ENCODE measurements at places on chromosomes 2 and 18. TPM values are rescaled to one million over a fixed set of nuclear protein-coding genes. Genes with fewer than 3 reads are reported as not detected.
A peak's percentile ranks its signal among the peaks of the same experiment; 100 is the strongest.

The AQP12B gene
- not detected for total RNA-seq

GRCh38 chr2:160507464-160507863, 13.9 kb upstream of the RBMS1 start:
- H3K27ac ChIP-seq: no peak overlapping the region
- H3K4me3 ChIP-seq: no peak overlapping the region
- no peaks in the 10 kb centered on the region for H3K36me3 ChIP-seq
- H3K27me3 ChIP-seq: no peaks in the 10 kb centered on the region
- H3K4me1 ChIP-seq: no peaks in the 10 kb centered on the region
- no peak for DNase-seq

DNA sequence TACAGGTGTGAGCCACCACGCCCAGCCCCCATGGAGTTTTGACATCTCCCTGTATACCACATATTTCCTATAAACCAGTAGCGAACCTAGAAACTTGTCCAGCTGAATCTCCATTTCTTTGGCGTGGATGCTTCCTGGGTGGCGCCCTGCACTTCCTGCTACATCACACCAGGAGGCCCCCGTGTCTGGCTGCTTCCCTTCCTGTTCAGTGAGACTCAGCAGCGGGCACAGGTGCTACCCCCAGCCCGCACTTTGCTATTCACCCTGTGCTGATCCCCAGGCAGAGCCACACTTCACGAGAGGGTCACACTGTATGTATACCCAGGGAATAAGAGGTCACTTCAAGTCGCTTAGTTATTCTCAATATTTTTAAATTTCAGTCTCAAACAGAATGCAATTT, 35.0 kb downstream of the CYP27C1 start:
- no peak for DNase-seq
- H3K4me1 ChIP-seq: peaks cover 10% of the 10 kb centered on the region
- H3K36me3 ChIP-seq: peaks cover 21% of the 10 kb centered on the region

The CHRNG gene
- not detected for total RNA-seq

DNA sequence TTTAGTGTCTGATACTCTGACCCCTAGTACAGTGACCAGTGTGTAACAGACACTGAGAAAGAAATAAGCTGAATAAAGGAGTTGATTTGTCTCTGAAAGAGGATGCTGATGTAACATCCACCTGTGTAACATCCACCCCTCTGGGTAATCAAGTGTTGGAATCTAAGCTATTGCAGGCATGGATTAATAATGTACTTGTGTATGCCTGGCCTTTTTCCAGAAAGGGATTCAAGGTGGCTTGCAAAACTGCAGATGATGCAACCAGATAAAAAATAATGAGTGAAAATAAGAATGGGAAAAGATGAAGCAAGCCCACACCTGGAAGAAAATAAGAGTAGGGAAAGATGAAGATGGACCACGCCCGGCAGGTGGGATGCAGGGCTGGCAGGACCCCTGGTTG, 48.2 kb upstream of the FOXI3 start:
- H3K36me3 ChIP-seq: peaks cover 3% of the 10 kb centered on the region
- no peak for DNase-seq
- no peak overlapping the region for H3K27ac ChIP-seq

- no peak overlapping the region for H3K4me3 ChIP-seq
- DNase-seq: no peak
- H3K4me1 ChIP-seq: no peaks in the 10 kb centered on the region
- peaks cover 6% of the 10 kb centered on the region for H3K36me3 ChIP-seq
Observed at GRCh38 chr2:174568425-174568824, 29.2 kb downstream of the WIPF1 start.

GRCh38 chr2:101827246-101827645, 129.7 kb downstream of the MAP4K4 start:
- no peaks in the 10 kb centered on the region for H3K4me1 ChIP-seq
- no peak for DNase-seq
- no peak overlapping the region for H3K4me3 ChIP-seq
- H3K36me3 ChIP-seq: peaks cover 45% of the 10 kb centered on the region

DNA sequence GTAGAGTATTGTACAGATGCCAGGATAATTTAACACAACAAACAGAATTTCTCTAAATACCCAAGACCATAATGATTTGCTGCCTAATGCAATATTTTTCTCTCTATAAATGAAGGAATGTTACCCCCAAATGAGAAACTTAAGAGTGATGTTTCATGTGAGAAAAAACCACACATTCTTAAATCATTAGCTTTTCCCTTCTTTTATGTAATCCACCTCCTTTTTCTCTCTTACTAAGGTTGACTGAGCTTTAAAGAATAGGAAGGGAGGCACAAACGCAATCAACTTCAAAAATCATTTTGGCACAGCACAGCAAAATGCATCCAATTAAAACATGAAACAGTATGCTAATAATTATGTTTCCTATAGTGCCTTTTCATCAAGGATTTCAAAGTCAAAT, 698.1 kb upstream of the CDH2 start:
- no peaks in the 10 kb centered on the region for H3K4me1 ChIP-seq
- H3K4me3 ChIP-seq: no peak overlapping the region
- H3K27me3 ChIP-seq: no peaks in the 10 kb centered on the region
- no peak overlapping the region for H3K27ac ChIP-seq
- no peaks in the 10 kb centered on the region for H3K36me3 ChIP-seq

- 0 out of 3 replicates have a peak, but pooled peaks cover 4% of the 10 kb centered on the region for H3K36me3 ChIP-seq
- no peaks in the 10 kb centered on the region for H3K4me1 ChIP-seq
- no peak overlapping the region for H3K4me3 ChIP-seq
- no peak for DNase-seq
- H3K27ac ChIP-seq: no peak overlapping the region
Observed at GRCh38 chr2:151009437-151010175, 252.1 kb downstream of the RBM43 start.

The PROKR1 gene
- total RNA-seq: 1.5 TPM

The KCNG2 gene
- total RNA-seq: 0.15 TPM

GRCh38 chr2:146978577-146979555, 866.0 kb upstream of the ACVR2A start:
- H3K4me3 ChIP-seq: no peak overlapping the region
- peaks cover 5% of the 10 kb centered on the region for H3K4me1 ChIP-seq
- DNase-seq: no peak
- H3K27me3 ChIP-seq: no peaks in the 10 kb centered on the region
- H3K27ac ChIP-seq: peak overlapping the region; percentile 13
- H3K36me3 ChIP-seq: peaks cover 19% of the 10 kb centered on the region
